Bone marrow (tissue), 2 donors: ENCODE measurements at places on chromosomes 1 and 21.

DNA sequence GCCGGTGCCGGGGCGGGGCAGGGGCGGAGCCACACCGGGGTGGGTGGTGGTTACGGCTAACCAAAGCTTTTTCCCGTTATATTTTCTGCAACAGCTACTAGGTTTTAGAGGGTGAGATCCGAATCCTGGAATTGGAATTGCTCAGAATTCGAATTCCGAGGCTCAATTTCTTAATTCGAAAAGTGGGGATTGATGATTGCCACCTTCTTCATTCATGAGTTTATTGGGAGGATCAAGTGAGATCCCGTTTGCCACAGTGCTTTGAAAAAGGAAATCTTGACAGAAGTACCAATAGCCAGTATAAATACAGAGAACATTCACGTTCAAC, 207 bp upstream of the SVBP start:
- DNase-seq, result no peak

GRCh38 chr1:173414136-173414535, 63.0 kb upstream of the PRDX6 start:
- DNase-seq, result no peak

GRCh38 chr1:113804421-113805255, 7.6 kb downstream of the RSBN1 start:
- no peak for DNase-seq

GRCh38 chr1:51564124-51564523, 45.1 kb upstream of the EPS15 start:
- no peak for DNase-seq

GRCh38 chr1:75796376-75797272, at the start of gene MSH4:
Gene MSH4, plus strand, starts transcription at chr1:75796882. Its CDS starts 104 bp downstream, at chr1:75796986.
- no peak for DNase-seq

DNA sequence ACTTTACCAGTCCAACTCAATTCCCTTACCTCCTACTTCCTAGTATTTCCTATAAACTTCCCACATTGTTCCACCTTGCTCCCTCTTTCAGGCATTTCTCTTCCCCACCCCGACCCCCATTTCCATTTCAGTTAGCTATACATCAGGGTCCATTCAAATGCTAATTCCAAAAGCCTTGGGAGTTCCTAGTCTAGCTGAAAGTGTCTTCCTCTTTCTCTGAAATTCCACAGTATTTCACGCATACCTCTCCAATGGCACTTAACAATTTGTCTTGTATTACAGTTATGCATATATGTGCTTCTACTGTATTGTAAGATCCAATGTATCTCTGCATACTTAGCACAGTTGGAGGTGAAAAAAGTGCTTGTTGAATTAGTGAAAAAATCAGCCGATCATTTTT, 94.9 kb downstream of the ZNF644 start:
- DNase-seq, result no peak

- no peak for DNase-seq
These were observed 1.4 kb downstream of the MACF1 start for GRCh38 chr1:39205781-39206464.

DNA sequence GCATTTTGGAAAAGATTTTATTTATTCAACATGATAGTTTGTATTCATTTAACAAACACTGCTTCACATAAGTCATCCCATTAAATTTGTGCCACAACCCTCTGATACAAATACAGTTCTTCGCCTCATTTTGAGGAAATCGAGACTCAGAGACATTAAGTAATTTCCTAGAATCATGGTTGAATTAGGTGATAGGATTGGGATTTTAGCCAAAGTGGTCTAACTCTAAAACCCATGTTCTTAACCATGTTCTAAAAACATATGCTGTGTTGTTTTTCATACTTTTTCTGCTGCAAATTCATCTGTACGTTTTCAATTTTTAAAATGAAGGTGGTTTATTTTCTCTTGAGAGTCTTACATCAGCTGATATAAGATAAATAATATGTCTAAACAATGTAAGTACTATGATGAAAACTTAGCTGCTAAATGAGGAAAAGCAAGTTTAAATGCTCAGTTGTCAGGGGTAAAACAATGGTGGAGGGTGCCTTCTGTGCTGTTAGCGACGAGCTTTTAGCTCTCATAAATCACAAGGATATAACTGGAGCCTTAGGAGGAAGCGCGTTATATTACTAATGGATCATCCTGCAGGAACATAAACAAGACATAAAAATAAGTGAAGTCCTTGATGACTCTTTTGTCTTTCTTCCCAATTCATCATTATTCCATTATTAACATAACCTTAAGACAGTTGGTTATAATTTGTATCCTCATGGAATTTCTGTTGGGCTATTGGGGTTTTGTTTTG, 97.7 kb downstream of the CACHD1 start:
- DNase-seq, result no peak

- no peak for DNase-seq
These were observed 1.0 kb upstream of the VPS26C start for GRCh38 chr21:37268186-37268503.

GRCh38 chr1:96329121-96329520, 392.5 kb upstream of the PTBP2 start:
- no peak for DNase-seq

GRCh38 chr1:119903443-119903835, 7.1 kb upstream of the ADAM30 start:
- DNase-seq, result no peak

DNA sequence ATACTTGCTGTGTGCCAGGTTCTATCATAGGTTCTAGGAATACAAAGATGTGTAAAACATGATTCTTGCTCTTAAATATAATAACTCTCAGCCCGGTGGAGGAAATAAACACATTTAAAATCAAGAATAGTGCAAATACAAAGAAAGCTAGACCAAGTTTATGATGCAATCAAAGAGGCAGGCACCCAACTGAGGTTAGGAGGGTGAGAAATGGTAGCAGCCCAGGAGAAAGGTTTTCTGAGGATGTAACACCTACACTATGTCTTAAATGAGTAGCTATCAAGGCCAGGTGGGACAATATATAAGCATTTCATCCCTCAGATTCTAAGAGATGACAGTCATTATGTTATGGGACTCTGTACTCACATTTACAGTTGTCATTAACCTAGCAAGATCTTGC, 9.7 kb upstream of the PIGC start:
- no peak for DNase-seq

- no peak for DNase-seq
These were observed 92.5 kb upstream of the C21orf91 start for GRCh38 chr21:17911628-17912027.

GRCh38 chr1:56168176-56168575, 411.2 kb downstream of the PLPP3 start:
- no peak for DNase-seq

DNA sequence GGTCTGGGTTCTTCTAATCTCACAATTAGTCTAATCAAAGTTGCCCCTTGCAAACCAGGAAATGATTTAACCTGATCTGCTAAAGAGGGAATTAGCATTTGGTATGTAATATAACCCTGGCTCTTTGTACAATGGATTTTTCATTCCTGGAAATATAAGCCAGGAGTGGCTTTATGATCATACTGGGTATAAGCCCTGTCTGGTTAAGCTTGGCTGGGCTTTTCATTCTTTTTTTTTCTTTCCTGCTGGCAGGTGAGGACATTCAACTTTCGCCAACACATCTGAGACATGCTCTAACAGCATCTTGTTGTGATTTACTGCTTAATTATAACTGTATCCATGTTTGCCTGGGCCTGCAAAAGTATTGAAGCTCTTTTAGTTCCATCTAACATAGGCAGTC, 20.4 kb upstream of the SDE2 start:
- no peak for DNase-seq

- DNase-seq, result no peak
These were observed 36.0 kb upstream of the GPR157 start for GRCh38 chr1:9164919-9165318.

DNA sequence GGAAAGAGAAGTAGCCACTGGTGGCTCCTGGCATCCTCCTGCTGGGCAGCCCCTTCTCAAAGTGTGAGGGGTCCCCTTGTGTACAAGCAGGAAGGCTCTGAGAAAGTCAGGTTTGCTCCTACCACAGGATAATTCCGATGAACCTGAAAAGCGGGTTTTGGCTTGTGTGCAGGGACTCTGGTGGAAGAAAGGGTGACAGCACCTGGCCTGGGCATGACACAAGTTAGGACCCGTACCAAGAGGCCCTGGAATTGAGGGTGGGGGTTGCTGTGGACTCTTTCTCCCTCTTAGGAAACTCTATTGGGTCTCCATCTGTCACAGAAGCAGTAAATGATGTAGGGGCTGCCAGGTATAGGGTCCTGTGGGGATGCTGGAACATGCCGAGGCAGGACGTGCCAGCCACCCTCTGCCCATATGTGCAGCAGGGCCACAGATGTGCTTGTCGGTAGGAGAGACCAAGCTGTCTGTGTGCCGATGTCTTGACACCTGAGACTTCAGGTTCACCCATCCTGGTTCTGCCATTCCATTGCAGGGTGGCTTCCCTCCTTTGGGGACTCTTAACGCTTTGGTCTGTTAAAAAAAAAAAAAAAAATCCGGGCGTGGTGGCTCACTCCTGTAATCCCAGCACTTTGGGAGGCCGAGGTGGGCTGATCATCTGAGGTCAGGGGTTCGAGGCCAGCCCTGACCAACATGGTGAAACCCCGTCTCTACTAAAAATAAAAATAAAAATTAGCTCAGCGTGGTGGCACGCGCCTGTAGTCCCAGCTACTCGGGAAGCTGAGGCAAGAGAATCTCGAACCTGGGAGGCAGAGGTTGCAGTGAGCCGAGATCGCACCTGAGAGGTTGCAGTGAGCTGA, 9.8 kb downstream of the C1orf35 start:
- DNase-seq, result no peak

GRCh38 chr1:53738205-53739108, 507 bp downstream of the GLIS1 start:
- DNase-seq, result no peak

DNA sequence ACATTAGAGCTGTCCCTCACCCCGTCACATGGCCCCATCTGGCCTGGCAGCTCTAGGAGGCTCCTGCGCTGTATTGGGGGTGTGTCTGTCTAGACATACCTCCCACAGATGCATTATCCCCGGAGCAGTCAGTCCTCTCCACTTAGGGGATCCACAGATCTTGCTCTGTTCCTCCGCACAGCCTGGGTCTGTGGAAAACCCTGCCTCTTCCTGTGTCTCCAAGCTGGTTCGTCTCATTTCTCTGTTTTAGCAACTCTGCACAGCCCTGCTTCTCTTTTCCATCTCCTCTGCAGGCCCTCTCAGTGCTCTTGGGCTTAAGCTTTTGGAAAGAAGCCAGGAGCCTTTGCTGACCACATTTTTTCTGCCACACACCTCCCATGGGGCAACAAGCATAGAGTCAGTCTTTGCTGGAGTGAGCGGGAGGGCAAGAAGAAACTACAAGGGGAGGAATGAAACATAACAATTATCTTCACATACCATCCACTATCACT, 241.5 kb downstream of the FOXD2 start:
- no peak for DNase-seq

- DNase-seq, result no peak
These were observed 26.8 kb upstream of the TMPRSS15 start for GRCh38 chr21:18430341-18430740.

DNA sequence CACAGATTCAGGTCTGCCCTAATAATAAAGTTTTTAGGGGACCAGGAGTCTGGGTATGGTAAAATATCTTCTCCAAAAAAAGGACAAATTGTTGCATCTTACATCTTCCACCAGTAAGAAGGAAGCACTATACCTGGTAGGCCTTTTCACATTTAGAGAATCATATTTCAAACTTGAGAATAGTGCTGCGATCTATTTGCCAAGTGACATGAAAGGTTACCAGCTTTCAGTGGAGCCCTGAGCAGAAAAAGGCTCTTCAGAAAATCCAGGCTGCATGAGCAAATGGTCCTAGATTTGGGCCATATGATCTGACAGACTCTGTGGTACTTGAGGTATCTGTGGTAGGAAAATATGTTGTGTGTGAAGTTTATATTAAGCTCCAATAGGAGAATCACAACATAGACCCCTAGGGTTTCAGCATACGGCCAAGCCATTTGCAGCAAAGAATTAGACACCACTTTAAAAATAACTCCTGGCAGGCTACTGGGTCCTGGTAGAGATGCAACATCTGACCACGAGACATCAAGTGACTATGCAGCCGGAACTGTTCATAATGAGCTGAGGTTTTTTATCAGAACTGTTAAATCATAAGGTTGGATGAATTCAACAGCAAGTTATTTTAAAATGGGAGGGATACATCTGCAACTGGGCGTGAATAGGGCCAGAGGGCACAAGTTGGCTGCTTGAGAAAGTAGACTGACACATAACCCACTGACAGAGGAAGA, 38.6 kb upstream of the CCDC190 start:
- DNase-seq, result no peak

- DNase-seq, result no peak
These were observed 15.6 kb upstream of the GRHL3 start for GRCh38 chr1:24303600-24303999.

- DNase-seq, result no peak
These were observed 44.0 kb upstream of the ERG start for GRCh38 chr21:38542263-38542662.

DNA sequence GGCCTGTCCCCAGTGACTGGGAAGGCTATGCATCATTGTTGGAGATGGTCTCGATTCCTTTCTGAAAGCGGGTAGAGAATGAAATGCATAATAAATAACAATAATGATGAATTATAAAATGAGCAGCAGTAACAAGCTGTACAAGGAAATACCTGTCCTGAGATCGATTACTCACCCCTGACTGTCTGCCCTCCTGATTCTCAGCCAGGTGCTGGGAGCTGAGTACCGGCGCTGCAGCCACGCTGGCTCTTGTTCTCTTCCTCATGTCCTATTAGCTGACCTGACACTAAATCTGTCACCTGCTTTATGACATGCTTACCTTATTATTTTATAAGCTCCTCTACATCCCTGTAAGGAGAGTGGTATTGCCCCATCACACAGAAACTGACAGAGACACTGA, 3.4 kb downstream of the AGPAT3 start:
- no peak for DNase-seq

GRCh38 chr1:159831412-159832141, 4.9 kb downstream of the SLAMF8 start:
- no peak for DNase-seq

DNA sequence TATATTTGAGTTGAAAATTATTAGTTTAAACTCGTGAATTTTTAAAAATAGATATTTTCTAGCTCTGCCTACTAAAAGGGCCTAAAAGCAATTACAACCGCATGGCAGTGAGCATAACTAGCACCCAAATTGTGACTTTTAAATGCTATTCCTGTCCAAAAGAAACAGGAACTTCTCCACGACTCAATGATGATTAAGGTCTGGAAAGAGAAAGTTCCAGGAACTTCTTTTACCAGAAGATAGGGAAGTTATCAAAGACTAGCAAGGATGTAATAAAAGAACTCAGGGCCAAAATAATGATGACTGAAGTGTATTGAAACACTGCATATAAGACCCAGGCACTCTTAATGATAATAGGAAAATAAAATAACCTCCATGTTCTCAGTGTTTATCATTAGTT, 313.0 kb downstream of the PLPP3 start:
- no peak for DNase-seq
